Thyroid gland (tissue), 4 donors: ENCODE measurements at places on chromosomes 7 and 10. TPM values are rescaled to one million over a fixed set of nuclear protein-coding genes. Genes with fewer than 3 reads are reported as not detected.
A peak's percentile ranks its signal among the peaks of the same experiment; 100 is the strongest.

IFT22 gene
- 54.8 TPM for total RNA-seq

GRCh38 chr10:62399211-62399610 is 25.0 kb downstream of the ZNF365 start:
- no peak overlapping the region for H3K27ac ChIP-seq
- no peaks in the 10 kb centered on the region for H3K36me3 ChIP-seq
- no peaks in the 10 kb centered on the region for H3K27me3 ChIP-seq
- H3K4me3 ChIP-seq: no peak overlapping the region

DNA sequence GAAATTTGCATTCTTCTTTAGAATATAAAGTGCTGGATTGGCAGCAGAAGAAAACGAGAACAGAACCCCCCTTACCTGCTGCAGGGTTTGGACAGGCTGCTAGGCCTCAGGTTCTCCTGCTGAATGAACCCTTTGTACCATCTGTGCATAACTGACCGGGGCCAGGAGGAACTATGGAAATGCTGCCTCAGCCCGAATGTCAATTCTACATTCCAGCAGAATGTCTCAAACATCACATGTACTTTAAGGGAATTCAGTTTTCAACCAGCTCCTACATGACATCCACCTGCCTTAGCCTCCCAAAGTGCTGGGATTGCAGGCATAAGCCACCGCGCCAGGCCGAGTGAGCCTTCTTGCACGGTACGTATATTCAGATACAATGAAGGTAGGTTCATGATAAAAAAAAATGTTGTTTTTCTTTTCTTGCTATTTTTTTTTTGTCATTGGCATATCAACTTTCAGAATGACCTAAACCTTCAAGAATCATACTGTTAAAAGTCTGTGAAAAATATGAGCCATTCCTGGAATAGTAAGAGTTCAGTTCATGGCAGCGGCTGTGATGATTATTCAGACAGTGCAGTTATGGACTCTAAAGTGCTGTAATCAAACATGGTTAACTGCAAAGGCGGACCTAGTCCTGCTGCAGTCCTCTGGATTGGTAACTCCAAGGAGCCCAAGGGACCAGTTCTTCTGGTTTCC is 84.4 kb upstream of the TNS3 start:
- H3K36me3 ChIP-seq: no peaks in the 10 kb centered on the region
- no peak overlapping the region for H3K4me3 ChIP-seq
- H3K27me3 ChIP-seq: no peaks in the 10 kb centered on the region
- H3K27ac ChIP-seq: no peak overlapping the region

GRCh38 chr7:41104631-41105030 is 598.3 kb downstream of the INHBA start:
- peaks cover 5% of the 10 kb centered on the region for H3K4me1 ChIP-seq
- H3K27me3 ChIP-seq: no peaks in the 10 kb centered on the region
- H3K4me3 ChIP-seq: no peak overlapping the region
- H3K36me3 ChIP-seq: no peaks in the 10 kb centered on the region

AEBP1 gene
- total RNA-seq: 50.1 TPM

GRCh38 chr7:33503014-33503413 is 373.6 kb downstream of the BBS9 start:
- no peaks in the 10 kb centered on the region for H3K36me3 ChIP-seq
- no peak overlapping the region for H3K27ac ChIP-seq
- no peaks in the 10 kb centered on the region for H3K4me1 ChIP-seq
- no peaks in the 10 kb centered on the region for H3K27me3 ChIP-seq
- DNase-seq: no peak

DNA sequence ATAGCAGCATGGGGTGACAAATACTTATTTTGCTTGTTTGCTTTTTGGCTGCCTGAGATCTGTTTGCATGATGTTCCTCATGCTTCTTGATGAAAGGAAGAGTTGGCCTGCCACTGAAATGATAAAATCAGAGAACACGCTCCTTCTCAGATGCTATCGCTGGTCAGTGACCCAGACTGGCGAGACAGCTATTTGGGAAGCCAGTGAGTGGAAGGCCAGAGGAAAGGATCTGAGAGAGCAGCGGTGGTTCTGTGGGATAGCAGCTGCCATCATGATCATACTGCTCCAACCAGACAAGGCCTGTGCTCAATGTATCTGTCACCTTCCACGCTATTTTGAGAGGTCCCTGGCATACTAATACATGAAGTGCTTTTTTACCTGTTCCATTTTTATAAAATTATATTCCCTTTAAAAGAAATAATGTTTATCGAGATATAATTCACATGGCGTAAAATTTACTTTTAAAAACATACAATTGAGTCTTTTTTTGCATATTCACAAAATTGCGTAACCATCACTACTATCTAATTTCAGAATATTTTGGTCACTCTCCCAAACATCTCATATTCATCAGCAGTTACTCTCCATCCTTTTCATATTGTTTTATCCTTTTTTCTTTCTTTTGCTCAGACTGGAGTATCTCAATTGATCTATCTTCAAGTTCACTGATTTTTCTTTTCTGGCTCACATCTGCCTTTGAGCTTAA is 695.1 kb downstream of the TNS3 start:
- no peak overlapping the region for H3K27ac ChIP-seq
- no peak for DNase-seq
- no peaks in the 10 kb centered on the region for H3K36me3 ChIP-seq
- H3K27me3 ChIP-seq: no peaks in the 10 kb centered on the region
- H3K4me3 ChIP-seq: no peak overlapping the region

DNA sequence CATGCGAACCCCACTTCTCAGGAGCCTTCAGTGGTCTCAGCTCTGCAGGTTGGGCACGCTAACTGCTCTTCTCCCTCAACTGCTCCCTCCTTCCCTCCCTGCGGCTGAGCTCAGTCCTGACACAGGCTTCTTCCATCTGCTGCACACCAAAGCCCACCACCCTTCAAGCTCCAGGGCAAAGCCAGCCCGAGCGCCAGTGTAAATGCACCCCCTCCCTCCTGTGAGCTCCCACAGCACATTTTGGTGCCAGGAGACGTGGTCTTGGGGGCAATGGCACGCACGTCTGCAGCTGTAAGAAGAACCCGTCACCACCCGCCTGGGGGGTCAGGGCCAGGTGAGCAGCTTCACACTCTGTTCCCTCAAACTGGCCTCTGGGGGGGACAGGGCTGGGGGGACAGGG is 15.9 kb downstream of the VIPR2 start:
- no peak overlapping the region for H3K27ac ChIP-seq
- H3K4me1 ChIP-seq: no peaks in the 10 kb centered on the region
- H3K4me3 ChIP-seq: no peak overlapping the region
- no peaks in the 10 kb centered on the region for H3K36me3 ChIP-seq
- no peaks in the 10 kb centered on the region for H3K27me3 ChIP-seq
- no peak for DNase-seq

DNA sequence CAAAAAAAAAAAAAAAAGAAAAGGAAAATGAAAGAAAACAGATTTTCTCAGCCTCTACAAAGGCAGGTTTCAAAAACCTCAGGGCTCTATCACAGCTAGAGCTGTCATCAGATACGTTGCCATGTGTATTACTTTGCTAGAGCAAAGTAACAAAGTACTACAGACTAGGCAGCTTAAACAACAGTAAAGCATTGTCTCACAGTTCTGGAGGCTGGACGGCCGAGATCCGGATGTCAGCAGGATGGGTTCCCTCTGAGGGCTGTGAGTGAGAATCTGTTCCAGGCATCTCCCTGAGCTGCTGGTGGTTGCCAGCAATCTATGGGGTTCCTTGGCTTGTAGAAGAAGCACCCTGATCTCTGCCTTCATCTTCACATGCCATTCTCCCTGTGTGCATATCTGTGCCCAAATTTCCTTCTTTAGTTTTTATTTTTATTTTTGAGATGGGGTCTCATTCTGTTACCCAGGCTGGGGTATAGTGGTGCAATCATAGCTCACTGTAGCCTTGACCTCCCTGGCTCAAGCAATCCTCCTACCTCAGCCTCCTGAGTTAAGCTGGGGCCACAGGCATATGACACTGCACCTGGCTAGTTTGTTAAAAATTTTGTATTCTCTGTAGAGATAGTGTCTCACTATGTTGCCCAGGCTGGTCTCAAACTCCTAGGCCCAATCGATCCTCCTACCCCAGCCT is 48.9 kb upstream of the KDM7A start:
- H3K4me1 ChIP-seq: peaks cover 7% of the 10 kb centered on the region
- no peaks in the 10 kb centered on the region for H3K27me3 ChIP-seq
- no peak for DNase-seq
- no peak overlapping the region for H3K27ac ChIP-seq
- no peak overlapping the region for H3K4me3 ChIP-seq

DNA sequence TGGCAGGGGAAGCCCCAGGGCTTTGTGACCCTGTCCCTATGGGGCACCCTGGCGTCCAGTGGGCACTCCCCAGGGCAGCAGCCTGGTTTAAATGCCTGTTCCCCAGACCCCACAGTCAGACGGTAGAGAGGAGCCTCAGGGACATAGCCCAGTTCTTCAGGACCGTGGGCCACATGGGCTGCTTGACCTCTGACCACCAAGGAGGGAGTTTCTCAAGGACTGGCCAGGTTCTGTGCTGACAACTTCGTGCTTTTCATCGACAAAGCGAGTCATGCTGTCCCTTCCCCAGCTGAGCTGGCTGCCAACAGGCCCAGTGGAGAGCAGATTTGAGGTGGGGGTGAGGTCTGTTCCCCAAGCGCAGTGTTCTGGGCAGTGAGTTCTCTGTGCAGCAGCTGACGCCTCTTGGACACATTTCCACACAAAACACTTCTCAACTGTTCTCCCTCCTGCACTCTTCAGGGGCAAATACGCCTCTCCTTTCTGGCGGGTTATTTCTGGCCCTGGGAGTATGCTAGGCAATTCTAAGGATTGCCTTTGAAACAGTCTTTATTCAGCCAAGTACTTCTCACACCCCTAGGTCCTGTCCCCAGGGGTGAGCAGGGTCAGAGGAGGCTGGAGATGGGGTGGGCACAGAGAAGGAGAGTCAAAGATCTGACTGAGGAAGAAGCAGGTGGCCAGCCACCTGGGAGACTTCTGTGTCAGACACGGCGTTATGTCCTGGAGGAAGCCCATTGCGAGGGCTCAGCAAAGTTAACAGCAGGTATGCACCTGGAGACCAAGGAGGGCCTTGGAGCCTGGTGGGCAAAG is 57.3 kb upstream of the CAMK2B start:
- H3K27me3 ChIP-seq: no peaks in the 10 kb centered on the region
- no peak overlapping the region for H3K4me3 ChIP-seq
- H3K36me3 ChIP-seq: peaks cover 7% of the 10 kb centered on the region

SRI gene
- total RNA-seq: 88.7 TPM

DNA sequence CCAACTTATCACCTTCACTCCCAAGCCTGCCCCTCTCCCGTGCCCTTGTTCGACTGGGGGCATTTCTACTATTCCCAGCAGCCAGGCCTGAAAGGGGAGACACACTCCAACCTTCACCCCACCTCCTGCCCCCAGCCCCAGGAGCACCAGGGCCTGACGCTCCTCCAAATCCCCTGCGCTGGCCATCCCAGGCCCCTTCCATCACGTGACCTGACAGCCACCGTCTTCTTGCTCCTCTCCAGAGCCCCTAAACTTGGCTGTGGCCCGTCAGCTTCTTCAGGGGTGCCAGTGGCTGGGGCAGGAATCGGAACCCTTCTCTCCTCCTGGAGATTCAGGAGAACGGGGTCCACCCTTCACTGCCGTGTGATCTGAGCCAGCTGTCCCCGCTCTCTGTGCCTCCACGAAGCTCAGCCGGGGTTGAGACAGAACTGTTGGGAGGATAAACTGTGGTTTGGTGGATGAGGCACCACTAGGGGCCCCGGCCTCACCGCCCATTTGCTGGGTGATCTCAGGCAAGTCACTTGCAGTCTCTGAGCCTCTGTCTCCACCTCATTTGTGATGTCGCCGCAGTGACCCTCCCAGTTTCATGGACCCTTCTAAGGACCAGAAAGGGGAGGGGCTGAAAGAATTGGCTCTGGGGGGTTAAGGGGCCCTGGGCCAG is 91.0 kb downstream of the MYL10 start:
- H3K4me3 ChIP-seq: no peak overlapping the region
- no peaks in the 10 kb centered on the region for H3K27me3 ChIP-seq
- H3K27ac ChIP-seq: no peak overlapping the region

COL28A1 gene
- total RNA-seq: 0.56 TPM

DNA sequence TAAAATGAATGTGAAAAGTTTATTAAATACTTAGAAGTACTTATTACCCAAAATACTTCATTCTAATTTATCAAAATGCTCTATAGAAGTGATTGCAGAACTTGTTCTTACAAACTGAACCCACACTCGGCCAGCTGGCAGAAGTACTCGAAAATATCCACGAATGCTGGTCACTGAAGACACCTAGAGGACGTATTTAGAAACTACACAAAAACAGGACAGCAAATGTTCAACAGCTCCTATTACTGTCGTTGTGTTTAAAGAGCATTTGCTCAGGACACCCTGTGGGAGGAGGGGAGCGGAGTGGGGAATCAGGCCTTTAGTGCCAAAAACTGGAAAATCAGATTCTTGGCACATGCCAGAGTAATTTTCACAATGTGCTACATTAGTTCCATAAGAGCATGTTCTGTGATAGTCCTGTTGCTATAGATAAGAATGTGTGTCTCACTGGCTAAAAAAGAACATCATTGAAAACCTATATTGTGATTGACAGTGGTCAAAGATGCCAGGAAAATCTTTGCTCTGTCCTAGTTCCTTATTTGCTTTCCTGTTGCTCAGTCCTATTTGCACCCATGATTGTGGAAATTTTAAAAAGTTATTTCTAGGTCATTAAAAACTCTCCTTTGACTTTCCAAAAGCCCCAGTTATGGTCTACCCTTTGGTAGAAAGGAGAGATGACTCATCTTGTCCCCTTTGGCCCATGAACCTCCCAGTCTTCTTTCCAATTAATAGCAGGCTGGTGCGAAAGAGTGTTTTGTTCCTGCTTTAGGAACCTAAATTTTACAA is 49.0 kb upstream of the NRBF2 start:
- DNase-seq: peak; percentile 72
- H3K27me3 ChIP-seq: no peaks in the 10 kb centered on the region
- no peaks in the 10 kb centered on the region for H3K36me3 ChIP-seq
- no peak overlapping the region for H3K4me3 ChIP-seq
- H3K27ac ChIP-seq: no peak overlapping the region
- H3K4me1 ChIP-seq: no peaks in the 10 kb centered on the region

GRCh38 chr7:432933-433332 is 86.7 kb downstream of the PDGFA start:
- H3K4me1 ChIP-seq: no peaks in the 10 kb centered on the region
- H3K4me3 ChIP-seq: no peak overlapping the region
- no peaks in the 10 kb centered on the region for H3K27me3 ChIP-seq

FGFR2 gene
- total RNA-seq: 149 TPM

PTF1A gene
- total RNA-seq: not detected

FUOM gene
- 25.9 TPM for total RNA-seq

DNA sequence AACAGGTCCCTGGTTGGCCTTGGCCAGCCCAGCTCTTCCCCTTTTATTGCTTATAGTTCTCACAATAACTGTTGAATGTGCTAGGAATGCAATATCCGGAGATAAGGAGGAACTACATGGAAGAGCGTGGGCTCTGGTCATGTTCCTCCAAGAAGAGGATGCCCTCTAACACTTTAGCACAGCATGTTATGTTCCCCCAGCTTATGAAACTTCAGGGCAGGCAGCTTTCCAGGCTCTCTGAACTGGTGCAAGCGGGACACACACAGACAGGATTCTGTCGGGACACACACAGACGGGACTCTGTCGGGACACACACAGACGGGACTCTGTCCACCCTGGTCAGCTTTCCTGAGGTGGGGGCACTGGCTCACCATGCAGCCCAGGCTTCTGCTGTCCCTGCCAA is 141.6 kb downstream of the PKD1L1 start:
- H3K27me3 ChIP-seq: no peaks in the 10 kb centered on the region
- no peak overlapping the region for H3K27ac ChIP-seq
- peak; percentile 13 for DNase-seq
- H3K36me3 ChIP-seq: no peaks in the 10 kb centered on the region
- H3K4me3 ChIP-seq: no peak overlapping the region
